NCI-H2227 treated with DMSO at 0.1 percent for 48 hours (cell line): ENCODE measurements at places on chromosomes 6 and 20.
A peak's percentile ranks its signal among the peaks of the same experiment; 100 is the strongest.

DNA sequence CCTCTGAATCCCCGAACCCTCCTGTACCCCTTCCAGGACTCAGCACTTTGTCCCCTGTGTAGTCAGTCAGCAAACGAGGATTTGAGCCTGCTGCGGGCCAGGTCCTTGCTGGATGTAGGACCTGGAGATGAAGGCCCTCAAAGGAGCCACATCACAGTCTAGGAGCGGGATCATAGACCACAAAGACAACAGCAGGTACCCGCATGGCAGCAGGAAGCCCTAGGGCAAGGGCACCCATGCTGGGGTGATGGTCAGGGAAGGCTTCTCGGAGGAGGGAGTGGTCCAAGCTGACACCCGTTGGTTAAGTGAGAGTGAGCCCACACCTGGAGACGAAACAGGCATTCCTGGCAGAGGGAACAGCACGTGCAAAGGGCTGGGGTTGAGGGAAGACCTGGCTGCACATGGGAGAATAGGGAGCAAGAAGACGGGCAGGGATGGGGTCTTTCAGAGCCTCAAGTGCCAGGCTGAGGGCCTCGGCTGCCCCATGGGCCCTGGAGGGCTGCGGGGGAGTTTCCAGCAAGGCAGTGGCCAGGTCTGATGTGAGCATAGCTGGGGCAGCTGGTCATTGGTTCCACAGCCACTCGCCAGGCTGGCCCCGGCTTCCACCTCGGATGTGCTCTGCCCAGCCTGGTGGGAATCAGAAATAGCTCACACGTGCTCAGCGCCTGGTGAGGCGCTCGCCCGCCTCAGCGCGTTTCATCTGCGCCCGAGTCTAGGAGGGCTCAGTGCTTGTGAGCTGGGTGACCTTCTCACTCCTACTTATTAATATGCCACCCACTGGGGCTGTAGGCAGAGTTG lies 15.0 kb downstream of the DLGAP4 start:
- no peak for DNase-seq

GRCh38 chr6:83252719-83253118 lies 59.6 kb downstream of the RWDD2A start:
- DNase-seq, result no peak

DNA sequence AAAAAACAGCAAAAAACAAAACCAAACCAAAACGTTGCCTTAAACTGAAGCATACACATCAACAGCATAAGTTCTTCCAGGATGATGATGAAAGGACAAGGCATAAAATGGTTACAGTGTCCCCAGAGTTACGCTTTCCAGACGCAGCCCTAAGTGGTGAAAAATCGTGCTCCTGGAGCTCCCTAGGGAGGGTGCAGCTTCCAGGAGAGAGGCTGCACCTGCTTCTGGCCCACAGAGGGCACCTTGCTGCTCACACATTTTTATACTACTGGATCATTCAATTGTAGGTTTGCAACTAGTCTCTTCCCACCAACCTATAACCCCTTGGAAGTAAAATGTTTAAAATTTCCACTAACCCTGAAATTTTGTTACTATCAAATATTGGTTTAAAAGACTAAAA lies 115.0 kb downstream of the PRKN start:
- DNase-seq, result no peak

DNA sequence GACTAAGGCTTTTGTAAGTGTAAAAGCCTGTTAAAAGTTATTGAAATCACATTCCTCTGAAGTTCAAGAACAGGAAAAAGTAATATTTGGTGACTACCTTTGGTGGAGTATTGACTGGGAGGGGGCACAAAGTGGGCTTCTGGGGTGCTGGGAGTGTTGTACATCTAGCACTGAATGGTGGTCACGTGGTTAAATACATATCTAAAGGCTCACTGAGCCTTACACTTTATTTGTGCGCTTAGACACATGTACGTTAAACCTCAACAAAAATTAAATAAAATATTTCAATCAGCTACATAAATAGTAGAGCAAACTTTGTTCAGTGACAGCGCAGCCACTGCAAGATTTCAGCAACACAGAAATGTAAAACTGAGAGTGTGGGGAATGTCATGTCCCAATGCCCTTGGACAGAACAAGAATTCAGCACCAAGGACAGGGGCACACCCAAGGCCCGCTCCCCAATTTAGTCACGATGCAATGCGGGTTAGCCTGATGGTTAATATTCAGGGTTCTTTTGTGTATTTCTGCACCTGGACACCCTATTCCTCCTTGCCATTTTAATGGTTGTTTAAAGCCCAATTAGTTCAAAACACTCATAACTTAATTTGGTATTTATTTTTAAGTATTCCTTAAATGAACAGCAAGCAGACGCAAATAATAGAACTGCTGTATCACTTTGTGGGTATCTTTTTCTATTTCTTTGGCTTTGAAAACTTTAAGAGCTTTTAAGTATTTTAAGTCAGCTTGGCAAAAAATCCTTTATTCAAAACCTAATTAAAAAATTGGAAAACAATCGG lies 37.4 kb downstream of the ANGPT4 start:
- no peak for DNase-seq

DNA sequence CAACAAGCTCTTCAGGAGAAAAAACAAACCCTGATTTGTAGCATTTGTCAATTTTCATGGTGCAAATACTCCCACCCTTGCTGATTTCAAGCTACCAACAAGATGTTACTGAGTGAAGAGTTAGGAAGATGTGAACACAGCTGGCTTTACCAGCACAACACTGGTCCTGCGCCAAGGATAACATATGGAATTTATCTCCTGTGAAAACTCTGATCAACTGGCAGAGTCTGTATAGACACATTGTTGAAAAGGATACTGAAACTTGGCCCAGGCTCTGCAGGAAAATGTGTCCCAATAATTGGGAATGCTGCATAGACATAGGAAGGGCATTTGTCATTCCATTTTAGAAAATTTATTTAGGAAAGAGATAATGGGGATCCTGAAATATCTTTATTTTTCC lies 29.0 kb downstream of the OTOR start:
- no peak for DNase-seq

DNA sequence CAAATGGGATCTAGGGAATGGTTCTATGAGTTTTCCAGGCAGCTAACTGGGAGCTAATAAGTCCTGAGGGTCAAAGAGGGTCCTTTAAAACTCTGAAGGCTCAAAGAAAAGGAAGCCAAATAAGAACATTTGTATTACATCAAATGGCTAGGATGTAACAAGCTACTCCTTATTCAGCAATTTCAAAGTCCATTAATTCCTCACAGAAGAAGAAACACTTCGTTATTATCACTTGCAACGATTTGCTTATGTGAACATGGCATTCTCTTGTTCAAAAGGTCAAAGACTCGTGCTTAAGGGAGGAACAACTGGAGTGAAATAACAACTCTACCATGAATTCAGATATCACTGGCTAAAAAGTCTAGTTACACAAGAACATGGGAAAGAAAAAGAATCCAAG lies 70.8 kb upstream of the FBXO30 start:
- DNase-seq, result no peak

GRCh38 chr20:33301192-33301930 lies 18.3 kb downstream of the BPIFB1 start:
- no peak for DNase-seq

GRCh38 chr20:51376111-51376510 lies 166.4 kb downstream of the NFATC2 start:
- no peak for DNase-seq

- no peak for DNase-seq
Observed at GRCh38 chr6:54700158-54700557, 146.4 kb upstream of the FAM83B start.

GRCh38 chr6:142728364-142728763 lies 216.6 kb downstream of the HIVEP2 start:
- DNase-seq, result no peak

- DNase-seq, result no peak
Observed at GRCh38 chr6:133083248-133083967, 157.7 kb upstream of the EYA4 start.

DNA sequence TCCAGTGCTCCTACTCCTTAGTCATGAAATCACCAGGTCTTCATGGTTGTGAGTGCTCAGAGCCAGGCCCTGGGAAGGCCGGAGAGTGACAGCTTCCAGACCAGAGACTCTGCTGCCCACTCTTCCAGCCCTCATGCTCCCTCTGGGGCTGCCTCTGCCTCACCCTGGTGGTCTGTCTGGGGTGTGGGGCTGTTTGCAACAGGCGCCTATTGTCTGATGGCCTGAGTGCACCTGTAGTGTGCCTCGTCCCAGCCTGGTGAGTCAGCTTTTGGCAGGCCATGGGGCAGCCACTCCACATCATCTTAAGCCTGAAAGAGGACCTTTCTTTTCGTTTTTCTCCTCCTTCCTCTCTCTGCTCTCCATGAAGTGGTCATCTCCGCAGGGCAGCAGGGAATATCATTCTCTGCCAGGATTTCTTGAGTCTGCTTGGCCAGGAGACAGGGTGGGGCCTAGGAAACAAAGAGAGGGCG lies 173.8 kb downstream of the VEGFA start:
- DNase-seq, result no peak

GRCh38 chr20:34974246-34974645 lies 18.6 kb downstream of the MYH7B start:
- no peak for DNase-seq

DNA sequence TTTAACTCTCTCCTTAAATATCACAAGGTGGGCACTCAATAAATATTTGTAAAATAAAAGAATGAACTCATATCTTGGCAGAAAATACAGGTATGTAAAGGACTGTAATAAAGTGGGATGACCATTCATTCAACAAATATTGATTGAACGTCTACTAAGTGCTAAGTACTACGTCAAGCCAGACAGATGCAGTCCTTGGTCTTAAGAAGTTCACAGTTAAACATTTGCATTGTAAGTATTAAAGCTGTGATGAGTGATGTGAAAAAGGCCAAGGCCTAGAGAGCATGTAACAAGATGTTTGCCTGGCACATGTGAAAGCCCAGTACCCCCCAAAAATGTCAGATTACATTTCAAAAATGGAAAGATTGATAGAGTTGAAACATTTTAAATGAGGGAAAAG lies 130.1 kb upstream of the TMEM170B start:
- DNase-seq, result no peak

GRCh38 chr6:55033016-55033546 lies 141.2 kb upstream of the HCRTR2 start:
- DNase-seq, result no peak

GRCh38 chr20:11159728-11160127 lies 485.9 kb upstream of the JAG1 start:
- no peak for DNase-seq

DNA sequence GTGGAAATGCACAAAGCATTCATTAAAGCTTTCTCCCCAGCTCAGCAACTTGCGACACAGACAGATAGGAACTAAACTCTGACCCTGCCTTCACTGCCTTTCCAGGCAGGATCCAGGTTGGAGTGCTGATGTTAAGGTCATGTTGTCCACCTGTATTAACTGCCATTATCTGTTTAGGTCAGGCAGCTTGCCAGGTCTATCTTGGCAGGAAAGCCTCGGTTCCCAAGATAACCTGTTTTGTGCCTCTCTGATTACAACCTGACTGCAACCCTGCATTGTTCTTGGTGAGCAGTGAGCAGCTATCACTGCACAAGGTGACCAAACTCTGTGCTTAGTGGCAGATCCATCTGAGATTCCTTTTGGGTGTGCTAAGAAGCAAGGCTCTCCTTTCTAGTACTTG lies 23.2 kb upstream of the ELOVL2 start:
- DNase-seq, result no peak

- no peak for DNase-seq
Observed at GRCh38 chr20:8709627-8710026, 359.3 kb upstream of the PLCB4 start.

GRCh38 chr20:5770987-5771318 lies 20.8 kb downstream of the SHLD1 start:
- DNase-seq, result no peak

GRCh38 chr20:48709744-48710143 lies 118.1 kb downstream of the PREX1 start:
- DNase-seq, result no peak

GRCh38 chr20:16459019-16459700 lies 114.1 kb downstream of the KIF16B start:
- DNase-seq, result no peak

- no peak for DNase-seq
Observed at GRCh38 chr6:111399626-111400025, 83.4 kb downstream of the REV3L start.

DNA sequence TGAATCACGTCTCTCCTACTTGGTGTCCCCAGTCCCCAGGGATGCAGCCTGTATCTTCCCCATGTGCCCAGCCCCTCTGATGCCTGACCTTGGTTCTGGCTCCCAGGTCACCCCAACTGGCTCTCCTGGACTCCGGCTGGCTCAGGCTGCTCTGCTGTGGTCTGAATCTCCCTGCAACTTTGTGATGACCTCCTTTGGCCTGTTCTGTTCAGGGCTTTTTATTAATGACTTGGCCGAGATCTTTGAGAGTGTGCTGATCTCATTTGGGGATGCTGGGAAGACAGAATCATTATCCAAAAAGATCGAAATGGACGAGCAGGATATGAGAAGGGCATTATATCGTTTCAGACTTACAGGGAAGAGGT lies 67.4 kb downstream of the IGF2R start:
- no peak for DNase-seq

- DNase-seq, result no peak
Observed at GRCh38 chr6:41193171-41193734, 7.7 kb downstream of the TREML2 start.

GRCh38 chr6:82589509-82590206 lies 226.0 kb downstream of the TPBG start:
- no peak for DNase-seq

DNA sequence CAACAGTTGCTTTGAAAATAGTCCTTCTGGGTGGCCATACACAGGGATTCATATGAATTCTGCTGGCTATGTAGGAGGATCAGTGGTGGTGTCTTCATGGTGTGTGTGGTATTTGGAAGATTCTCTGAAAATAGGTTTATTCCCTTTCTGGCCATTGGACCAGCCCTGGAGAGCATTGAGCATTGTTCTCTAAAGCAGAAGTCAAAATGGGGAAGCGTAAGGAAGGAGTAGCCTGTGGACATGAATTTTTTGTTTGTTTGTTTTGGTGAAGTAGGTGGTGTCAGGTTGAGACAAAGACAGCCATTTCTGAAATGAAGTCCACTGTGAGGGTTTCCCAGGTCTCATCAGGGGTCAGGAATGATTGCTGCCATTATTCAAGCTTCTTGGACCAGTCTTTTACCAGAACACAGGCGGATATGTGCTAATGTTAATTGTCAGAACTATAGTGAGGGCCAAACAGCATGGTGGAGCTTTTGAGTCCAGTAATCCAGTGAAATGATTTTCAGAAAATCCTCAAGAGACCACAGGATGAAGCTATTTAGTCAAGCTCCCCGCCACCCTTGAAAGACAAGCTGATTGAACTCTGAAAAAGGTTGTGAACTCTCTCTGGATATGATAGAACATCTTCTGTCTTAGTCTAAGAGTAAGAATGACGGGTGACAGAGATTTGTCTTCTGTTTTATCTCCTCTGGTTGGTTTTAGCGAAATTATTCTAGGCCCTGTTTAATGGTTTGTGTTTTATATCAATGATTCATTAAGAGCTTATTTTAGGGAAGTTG lies 60.0 kb downstream of the DNAH8 start:
- no peak for DNase-seq

GRCh38 chr20:36666181-36666740 lies 20.3 kb upstream of the SLA2 start:
- peak; percentile 42 for DNase-seq

- DNase-seq, result no peak
Observed at GRCh38 chr20:61505508-61505907, 253.4 kb downstream of the CDH4 start.

GRCh38 chr6:45979311-45979710 lies 36.3 kb downstream of the CLIC5 start:
- no peak for DNase-seq

GRCh38 chr6:161218222-161218621 lies 55.6 kb downstream of the AGPAT4 start:
- no peak for DNase-seq

- no peak for DNase-seq
Observed at GRCh38 chr6:33206027-33206863, 1.8 kb downstream of the HSD17B8 start.

GRCh38 chr6:128964771-128965170 lies 81.8 kb downstream of the LAMA2 start:
- no peak for DNase-seq
